Activated CD4-positive, alpha-beta T cell treated with anti-CD3 and anti-CD28 coated beads, Interleukin-2, amount 50 U/mL, for 24 hours (primary cell): ENCODE measurements at places on chromosomes 5 and 9.

- DNase-seq: no peak
Measured at GRCh38 chr5:178398901-178399700, 166.5 kb upstream of the PHYKPL start.

DNA sequence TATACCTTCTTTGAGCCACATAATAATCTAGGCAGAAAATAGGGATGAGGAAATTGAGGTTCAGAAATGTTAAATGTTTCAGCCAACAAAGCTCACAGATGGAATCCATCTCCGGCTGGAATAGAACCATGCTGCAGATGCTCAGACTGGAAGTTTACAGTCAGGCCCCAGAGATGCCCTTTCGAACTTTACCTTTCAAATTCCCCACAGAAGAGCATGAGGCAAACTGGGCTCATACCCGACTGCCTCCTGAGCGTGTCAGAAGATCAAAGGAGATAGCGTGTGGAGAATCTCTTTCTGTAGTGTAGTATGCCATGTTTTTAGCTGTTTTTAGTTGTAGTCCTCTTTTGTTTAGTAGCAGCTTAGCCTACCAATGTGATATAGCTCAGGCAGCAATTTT lies 72.0 kb upstream of the DAP start:
- no peak for DNase-seq

GRCh38 chr5:126801174-126801991 lies 24.4 kb downstream of the LMNB1 start:
- no peak for DNase-seq

GRCh38 chr5:109989994-109990722 lies 300.4 kb downstream of the MAN2A1 start:
- no peak for DNase-seq

DNA sequence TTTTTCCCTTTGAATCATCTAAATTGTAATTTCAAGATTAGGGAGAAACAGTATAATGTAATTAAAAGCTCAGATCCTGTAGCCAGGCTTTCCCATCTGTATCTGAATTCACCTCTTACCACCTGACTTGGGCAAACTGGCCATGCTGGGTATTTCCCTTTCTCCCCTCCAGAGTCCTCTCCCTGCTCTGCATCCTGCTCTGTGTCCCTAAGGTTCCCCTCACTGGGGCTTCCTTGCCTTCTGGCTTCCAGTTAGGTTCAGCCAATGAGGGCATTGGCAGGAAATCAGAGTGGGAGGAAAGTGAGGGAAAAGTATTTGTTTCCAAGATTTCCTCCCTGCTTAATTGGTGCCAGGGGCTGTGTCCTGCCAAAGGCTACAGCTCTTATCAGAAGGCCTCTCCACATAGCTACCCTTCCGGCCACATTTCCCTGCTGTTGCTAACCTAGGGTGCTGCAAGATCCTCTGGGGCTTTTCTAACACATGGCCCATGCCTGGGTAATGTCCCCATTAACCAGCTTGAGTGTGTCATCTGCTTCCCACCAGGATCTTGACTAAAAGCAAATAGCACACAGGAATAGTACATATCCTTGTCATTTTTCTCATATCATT lies 51.0 kb upstream of the MPDZ start:
- DNase-seq: no peak

DNA sequence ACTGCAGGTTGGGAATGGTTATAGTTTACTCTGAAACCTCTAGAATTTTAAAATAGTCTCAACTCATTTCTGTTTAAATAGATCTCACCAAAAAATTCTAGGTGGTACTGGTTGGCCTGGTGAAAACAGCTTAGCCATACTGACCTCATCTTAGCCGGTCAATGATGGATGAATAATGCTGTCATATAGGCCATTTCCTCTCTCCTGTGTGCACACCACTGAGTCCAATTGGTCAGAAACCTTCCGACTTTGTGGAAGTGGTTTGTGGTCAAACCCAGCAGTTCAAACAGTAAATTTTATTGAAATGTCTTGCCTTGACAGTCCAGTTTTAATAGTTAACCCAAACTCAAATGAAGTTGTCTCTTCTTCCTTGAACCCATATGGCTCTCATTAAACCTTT lies 98.6 kb downstream of the GIN1 start:
- DNase-seq: no peak

DNA sequence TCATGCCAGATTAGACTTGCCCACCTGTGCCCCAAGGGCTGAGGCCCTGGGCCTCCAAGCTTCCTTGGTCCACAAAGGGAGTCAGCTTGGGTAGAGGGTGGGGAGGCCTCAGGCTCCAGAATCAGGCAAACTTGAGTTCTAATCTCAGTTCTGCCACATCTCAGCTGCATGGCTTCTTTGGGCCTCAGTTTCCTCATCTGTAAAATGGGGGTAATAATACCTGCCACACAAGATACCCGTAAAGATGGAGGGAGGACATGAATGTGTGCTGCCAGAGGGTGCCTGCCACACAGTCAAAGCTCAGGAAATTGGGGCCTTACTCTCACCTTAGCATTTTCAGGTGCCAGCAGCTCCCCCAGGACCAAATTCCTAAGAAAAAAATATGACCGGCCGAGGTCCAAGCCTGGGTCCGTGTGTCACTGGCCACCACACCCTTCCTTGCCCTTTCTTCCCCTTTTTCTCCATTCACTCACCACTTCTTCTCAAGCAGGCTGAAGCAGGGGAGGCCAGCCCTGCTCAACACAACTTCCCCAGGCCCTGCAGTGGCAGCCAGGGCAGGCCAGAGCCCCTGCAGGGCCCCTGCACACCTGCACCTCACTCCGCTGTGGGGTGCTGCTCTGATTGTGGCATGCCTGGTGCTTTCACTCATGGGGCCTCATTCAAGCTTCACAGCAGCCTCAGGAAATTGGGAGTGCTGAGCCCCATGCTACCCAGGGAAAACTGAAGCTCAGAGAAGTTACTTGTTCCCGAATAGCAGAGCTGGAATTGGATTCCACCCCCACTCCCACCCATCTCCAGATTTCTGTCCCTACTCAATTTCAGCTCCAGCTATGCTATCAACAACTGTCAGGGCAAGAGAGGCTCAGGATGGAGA lies 3.9 kb downstream of the RGS14 start:
- DNase-seq: no peak

DNA sequence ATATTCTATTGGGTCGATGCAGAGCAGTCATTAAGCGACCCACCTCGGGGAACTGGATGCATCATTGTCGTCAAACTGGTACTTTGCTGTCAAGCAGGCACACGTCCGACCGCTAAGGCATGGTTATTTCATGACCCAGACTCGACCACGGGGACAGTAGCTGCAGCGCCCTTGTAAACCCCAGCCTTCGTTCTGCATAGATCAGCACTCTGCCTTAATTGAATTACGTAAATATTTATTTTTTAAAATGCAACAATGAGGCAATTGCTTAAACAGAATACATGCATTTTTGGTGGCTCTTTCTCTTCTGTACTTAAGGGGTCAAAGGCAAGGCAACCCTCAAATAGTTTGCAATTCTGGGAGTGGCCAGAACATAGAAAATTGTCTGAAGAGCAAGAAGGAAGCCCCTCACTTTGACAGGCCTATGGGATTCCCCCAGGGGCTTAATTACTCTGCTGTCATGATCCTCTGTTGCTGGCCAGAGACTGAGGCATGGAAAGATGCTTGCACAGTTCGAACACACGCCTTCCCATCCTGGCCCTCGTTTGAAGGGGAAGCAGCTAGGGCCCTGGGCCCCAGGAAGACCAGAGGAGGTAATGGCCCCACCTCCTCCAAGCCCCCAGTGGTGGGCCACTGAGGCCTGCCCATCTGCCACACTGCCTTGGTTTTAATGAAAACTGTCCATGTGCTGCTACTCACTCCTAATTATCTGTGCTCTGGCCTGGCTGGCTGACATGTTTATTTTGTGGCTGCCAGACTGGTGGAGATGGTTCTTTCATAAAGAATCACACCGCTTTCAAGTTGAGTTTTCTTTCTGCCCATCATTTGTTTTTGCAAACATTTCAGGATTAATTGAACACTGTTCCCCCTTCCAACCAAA lies 169.7 kb upstream of the MAST4 start:
- no peak for DNase-seq

DNA sequence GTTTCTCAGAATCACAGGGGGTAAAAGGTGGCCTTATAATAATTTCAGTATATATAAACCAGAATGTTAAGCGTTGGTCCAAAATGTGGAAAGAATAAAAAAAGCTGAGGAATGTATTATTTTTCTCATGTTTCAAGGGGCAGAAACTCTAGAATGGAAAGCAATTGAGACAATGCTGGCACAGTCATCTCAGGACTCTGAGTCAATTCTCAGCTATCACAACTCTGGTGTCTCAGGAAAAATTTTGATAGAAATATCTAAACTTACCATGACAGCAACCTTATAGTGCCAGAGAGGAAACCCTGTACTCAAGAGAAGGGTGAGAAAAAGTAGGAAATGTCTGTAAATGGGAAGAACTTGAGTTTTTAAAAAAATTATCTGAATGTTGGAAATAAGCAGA lies 1189.4 kb upstream of the NUDT12 start:
- no peak for DNase-seq

DNA sequence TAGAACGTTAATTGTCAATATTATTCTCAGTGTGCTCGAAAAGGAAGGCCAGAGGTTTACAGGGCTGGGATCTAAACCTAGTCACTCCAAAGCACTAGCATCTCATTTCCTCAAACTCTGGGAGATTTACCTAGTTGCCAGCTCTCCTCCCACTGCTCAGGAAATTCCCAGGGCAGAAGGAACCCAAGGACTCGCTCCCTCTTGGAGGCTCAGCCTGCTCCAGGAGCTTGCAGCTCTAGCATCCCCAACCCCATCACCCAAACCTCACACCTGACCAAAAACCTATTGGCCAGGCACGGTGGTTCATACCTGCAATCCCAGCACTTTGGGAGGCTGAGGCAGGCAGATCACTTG lies 26.0 kb downstream of the SERINC5 start:
- no peak for DNase-seq

DNA sequence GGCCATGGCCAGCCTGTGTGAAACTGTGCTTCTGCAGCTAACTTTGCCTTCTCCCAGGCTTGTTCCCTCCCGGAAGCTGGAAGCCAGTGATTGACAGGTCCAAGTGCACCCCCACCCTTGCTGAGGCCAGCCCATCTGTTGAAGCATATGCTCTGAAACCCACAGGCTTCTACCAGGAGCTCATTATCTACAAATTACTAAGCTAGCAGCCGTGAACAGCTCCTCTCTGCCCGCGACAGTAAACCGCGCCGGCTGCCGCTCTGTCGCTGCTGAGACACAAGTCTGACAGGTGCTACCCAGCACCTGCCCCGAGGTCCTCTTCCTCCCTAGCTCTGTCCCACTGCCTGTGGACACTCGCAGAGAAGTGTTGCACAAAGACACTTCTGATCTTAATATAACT lies 490.9 kb downstream of the GADD45G start:
- no peak for DNase-seq

DNA sequence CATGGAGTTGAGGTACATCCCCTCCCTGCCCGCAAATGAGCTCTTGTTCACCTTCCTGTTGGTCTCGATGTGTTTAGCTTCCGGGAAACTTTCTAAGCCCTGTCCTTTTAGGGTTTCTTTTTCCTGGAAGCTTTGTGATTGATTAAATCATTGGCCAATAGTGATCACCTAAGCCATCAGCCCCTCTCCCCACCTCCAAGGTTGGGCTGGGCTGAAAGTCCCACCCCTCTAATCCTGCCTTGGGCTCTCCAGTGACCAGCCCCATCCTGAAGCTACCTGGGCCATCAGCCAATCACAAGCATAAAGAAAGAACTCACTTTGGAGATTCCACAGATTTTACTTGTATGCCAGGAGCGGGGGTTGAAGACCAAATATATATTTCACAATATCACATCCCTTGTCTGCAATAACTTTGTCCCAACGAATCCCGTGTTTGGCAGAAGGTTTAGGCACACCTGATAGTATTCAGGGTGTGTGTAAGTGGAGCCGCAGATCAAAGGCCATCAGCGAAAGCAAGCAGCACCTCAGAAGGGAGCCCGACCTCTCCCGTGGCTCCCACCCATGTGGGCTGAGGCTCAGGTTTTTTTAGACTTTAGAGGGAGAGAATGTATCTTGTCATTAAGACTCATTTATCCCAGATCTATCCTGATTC lies 20.4 kb downstream of the ROPN1L start:
- no peak for DNase-seq

- peak; percentile 6 for DNase-seq
Measured at GRCh38 chr9:105608721-105609598, 51.0 kb downstream of the FKTN start.

GRCh38 chr5:126965487-126965886 lies 64.9 kb downstream of the MARCHF3 start:
- no peak for DNase-seq

DNA sequence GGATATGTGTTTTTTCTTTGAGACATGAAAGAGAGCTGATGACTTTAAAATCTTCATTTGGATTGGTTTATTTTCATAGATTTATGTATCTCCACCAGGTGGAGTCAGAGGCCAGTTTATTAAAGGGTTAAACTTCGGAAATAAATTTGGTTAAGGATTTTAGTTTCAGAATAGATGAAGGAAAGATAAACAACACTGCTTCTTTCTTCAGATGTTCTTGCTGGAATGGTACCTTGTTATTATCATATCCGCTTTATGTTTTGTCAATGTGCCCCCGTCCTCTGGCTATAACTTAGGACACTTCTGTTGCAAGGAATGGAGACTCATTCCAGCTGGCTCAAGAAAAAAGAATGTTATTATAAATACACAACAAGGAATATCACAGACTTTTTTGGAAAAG lies 81.2 kb downstream of the ALDH1A1 start:
- no peak for DNase-seq

- DNase-seq: no peak
Measured at GRCh38 chr9:26802921-26803320, 89.7 kb downstream of the CAAP1 start.

- no peak for DNase-seq
Measured at GRCh38 chr5:11897781-11898180, 6.5 kb downstream of the CTNND2 start.

GRCh38 chr5:36584009-36584875 lies 22.2 kb upstream of the SLC1A3 start:
- DNase-seq: no peak

GRCh38 chr9:92642564-92642963 lies 27.4 kb downstream of the IPPK start:
- DNase-seq: no peak

DNA sequence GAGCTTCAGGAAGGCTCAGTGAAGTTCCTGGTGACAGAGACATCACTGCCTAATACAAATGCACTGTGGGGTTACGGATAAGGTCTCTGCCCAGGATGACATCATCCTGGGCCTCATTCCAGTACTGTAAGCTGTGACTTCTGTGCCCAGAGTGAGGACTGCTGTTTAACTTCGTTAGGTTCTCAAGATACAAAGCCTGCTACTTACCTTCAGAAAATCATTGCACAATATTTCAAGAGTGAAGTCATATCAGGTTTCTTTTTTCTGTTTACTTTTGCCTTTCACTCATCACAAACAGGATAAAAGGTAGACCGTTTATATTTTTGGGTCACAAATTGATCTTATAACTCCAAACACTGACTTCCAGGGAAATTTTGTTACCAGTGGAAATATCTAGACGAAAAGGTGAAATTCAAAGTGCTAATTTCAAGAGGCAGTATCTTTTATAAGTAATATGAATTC lies 241.2 kb downstream of the PIK3R1 start:
- DNase-seq: no peak
